ENCODE measurements at places on chromosomes 11 and 22.

GRCh38 chr22:44995105-44995514 lies 14.7 kb downstream of the PHF21B start:
- DNase-seq: no peak

GRCh38 chr11:100703801-100704575 lies 16.9 kb downstream of the ARHGAP42 start:
- no peak for DNase-seq

GRCh38 chr11:2094354-2095197 lies 44.6 kb downstream of the IGF2 start:
- no peak for DNase-seq

GRCh38 chr22:45763236-45763624 lies 91.6 kb downstream of the ATXN10 start:
- no peak for DNase-seq

- no peak for DNase-seq
Measured at GRCh38 chr22:47164514-47165337, 402.3 kb downstream of the TBC1D22A start.
